ENCODE measurements at places on chromosomes 7 and 10.

DNA sequence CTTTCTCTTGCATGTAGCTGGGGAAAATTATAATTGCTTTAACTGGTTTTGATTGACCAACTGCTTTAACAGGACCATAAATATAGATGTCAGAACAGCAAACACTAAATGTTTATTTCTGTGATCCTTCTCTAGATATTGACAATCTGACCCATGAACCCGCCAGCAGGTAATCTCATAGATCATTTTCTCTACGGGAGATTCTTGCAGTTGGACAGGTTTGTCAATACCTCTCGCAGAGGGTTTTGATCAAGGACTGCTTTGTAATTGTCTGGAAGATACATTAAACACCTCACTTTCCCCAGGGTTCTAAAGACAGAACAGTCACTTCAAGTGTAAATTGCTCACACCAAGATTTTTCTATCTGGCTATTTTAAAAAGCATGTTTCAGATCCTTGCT is 235.8 kb upstream of the RHOBTB1 start:
- DNase-seq = no peak

DNA sequence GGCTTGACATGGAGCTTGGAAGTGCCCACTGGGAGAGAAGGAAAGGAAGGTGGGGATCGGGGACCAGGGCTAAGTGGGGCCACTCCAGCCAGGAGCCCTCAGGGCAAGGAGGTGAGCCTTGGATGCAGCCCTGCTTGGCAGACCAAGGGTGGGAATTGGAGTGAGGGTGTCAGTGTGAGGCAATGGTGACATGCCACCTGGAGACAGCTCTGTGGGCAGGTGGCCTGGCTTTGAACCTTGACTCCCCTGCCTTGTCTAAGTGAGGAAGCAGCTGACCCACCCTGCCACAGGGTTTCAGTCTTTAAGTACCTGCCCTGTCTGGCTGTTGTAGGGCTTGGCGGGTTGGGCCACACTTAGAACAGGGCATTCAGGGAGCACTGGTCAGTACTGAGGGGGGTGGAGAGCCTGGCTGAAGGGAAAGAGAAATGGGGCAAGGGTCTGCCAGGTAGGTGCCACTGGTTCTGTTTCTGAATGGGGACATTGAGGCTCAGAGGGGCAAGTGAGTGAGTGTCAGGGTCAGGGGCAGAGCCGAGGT is 4.8 kb downstream of the RAMP3 start:
- DNase-seq = no peak

GRCh38 chr7:138926241-138926612 is 55.0 kb downstream of the KIAA1549 start:
- DNase-seq = no peak

DNA sequence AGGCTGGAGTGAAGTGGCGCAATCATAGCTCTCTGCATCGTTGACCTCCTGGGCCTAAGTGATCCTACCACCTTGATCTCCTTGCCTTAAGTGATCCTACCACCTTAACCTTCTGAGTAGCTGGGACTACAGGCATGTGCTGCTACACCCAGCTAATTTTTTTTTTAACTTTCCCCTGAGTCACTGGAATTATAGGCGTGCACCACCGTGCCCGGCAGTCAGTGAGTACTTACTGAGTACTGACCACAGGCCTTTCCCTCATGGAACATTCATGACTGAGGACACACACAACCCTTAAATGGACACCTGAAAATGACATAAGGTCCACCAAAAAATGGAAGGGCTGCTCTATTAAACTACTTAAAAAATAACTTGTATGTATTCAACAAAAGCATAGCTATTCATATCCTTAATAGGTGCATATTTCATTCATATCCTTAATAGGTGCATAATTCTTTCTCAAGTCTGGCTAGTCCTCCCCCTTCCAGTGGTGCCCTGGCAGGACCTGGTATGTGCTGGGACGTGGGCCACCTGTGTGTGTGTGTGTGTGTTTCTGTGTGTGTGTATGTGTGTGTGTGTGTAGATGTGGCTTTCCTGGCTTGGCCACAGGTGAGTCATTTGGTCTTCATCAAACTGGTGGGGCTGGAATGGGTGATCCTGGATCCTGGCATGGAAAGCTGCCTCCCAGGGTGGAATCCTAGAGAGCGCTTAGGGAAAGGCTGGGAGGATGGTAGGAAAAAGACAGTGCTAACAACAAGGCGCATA is 3.5 kb downstream of the FAM180A start:
- DNase-seq = no peak

DNA sequence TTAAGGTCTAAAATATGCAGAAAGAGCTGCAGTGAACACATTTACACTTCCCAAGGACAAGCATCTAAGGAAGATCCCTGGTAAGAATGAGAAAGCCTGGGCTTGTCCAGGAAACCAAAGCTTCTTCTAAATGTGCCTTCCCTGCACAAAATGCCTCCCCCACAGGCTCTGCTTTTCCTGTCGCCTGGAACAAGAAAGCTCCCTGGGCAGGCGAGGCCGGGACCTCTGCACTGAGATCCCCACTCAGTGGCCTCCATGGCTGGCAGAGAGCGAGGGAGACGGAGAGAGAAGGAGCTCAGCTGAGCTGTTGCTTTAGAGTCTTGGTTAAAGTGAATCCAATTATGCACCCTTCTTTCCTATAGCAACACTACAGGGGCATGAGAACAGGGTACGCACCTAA is 75.6 kb downstream of the AMZ1 start:
- DNase-seq = no peak

Measured in activated naive CD8-positive, alpha-beta T cell treated with anti-CD3 and anti-CD28 coated beads for 36 hours (primary cell).